Fibroblast of lung (primary cell): ENCODE measurements at places on chromosomes 5 and 9. TPM values are rescaled to one million over a fixed set of nuclear protein-coding genes. Genes with fewer than 3 reads are reported as not detected.

- no peak for DNase-seq
Observed at GRCh38 chr9:131720330-131720729, 19.5 kb downstream of the RAPGEF1 start.

INSYN2B gene
- total RNA-seq: 2.8 and 3.6 TPM in 2 replicates

LCP2 gene
- total RNA-seq: under 0.01 TPM in 1 of 2 replicates, not detected in the other

DNA sequence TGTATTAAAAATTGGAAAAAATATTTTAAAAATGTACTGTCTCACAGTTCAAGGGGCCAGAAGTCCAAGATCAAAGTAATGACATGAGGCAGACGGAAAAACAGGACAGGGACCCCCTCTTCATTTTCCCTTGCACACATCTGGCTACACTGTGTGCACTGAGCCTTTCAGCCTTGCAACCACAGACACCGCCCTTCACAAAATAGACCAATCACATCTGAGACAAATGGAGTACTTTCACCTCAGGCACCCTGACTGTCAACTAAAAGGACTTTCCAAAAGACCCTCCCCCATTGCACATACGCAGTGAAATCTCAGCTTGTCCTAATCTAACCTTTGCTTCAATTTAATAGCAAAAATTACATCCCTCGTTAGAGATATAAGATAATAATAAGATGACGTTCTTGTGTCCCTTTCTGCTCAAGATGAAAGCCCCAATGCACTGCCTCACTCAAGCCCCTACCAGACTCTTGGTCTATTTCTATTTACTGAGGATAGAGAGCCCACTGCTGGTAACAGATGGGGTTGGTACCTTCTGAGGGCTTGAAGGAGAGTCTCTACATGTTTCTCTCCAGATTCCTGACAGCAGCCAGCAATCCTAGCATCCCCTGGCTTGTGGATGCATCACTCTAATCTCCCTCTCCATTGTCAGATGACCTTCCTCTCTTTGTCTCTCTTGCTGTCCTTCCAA, 514.8 kb upstream of the ADAMTS16 start:
- DNase-seq: no peak

GRCh38 chr5:156295431-156295830, 31.5 kb upstream of the SGCD start:
- no peak for DNase-seq

DNA sequence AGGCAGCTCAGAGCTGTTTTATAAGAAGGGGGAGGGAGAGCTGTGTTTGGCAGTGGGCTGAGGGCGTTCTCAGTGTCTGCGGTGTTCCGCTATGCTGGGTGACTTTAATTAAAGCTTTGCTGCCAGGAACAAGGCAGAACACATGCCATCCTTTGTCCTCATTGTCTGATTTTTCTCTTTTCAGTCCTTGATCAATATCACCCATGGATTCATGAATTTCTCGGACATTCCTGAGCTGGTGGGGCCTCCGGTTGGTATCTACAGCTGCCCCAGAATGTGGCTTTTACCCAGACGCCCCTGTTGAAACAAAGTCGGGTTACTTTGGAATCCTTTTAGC, 66.5 kb upstream of the TGFBR1 start:
- DNase-seq: peak; percentile 36

GRCh38 chr9:133362359-133363044, 6.2 kb downstream of the SURF2 start:
- DNase-seq: no peak

DNA sequence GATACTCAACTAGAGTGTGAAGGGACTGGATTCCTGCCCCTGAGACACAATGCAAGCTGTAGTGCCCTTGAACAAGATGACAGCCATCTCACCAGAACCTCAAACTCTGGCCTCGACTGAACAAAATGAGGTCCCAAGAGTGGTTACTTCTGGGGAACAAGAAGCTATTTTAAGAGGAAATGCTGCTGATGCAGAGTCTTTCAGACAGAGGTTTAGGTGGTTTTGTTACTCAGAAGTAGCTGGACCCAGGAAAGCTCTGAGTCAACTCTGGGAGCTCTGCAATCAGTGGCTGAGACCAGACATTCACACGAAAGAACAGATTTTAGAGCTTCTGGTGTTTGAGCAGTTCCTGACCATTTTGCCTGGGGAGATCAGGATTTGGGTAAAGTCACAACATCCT, 2.4 kb downstream of the ZNF483 start:
- peak; percentile 14 for DNase-seq

DNA sequence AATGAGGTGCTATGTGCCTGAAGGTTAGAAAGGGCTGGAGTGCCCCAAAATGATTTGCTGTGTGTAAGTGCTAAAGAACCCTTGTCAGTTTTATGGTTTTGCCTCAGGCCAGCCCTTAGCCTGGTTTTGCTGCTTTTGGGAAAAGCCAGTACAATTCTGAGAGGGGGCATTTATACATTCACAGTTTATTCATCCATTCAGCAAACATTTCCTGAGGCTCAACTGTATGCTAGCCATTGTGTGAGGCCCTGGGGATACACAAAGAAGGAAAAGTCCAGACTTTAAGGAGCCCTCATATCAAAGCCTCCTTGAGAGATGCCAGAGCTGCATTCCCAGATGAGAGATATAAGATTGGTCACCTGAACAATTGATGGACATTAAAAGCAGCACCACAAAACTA, 115.2 kb upstream of the PLCXD3 start:
- no peak for DNase-seq

GRCh38 chr5:147461915-147462314, 48.0 kb downstream of the DPYSL3 start:
- no peak for DNase-seq

GRCh38 chr9:83133316-83133715, 70.4 kb upstream of the RASEF start:
- no peak for DNase-seq

DNA sequence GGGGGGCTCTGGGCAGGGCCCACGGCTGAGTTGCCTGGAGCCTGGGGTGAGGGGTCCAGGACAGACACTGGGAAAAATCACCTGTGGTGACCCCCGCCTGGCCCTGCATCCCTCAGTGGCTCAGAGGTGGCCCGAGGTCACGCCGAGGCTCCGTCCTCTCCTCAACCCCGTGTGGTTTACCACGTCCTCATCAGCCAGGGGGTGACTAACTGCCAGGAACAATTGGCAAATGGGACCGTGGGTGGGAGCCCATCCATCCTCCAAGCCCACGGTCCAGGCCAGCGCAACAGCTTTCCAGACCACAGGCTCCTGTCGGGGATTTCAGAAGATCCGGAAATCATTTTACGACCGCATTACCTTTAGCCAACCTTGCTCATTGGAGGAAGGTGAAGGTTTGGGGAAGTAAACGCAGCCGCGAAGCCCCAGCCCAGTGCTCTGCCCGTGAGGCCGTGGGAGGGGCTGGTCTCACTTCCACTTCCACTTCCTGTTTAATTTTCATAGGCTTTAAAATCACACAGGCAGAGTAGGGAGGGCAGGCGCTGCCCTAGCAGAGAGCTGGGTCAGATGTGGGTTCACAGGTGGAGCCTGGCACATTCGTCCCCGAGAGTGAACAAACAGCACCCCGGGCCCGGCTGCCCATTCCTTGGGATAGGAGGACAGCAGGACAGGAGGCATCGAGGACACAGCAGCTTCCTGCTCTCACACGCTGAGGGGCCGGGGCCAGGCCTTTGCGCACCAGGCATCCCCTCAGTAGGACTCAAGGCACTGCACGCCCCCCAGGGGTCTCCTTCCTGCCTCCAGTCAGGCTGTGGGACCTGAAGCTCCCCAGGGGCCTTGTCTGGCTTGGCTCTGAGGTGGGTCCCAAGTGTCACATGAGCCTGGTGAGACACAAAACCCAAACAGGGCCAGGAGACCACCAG, 19.8 kb upstream of the SLC9A3 start:
- DNase-seq: no peak

MACIR gene
- 3.5 and 3.9 TPM in 2 replicates for total RNA-seq

DNA sequence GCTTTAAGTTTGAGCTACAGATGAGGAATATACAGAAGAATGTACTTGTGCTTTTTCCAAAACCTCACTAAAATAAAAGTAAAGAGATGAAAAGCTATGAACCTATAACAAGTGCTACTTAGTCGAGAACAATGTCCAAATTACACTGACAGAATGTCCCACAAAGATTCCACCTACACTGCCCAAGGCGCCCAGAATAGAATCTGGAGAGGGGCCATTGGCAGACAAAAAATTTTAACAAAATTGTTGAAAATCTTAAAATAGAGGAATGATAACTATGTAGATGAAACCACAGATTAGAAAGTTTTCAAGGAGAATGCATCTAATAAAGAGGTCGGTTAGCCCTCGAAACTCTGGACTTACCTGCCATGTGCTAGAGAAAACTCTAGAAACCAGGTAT, 235.3 kb downstream of the CETN3 start:
- DNase-seq: no peak

DNA sequence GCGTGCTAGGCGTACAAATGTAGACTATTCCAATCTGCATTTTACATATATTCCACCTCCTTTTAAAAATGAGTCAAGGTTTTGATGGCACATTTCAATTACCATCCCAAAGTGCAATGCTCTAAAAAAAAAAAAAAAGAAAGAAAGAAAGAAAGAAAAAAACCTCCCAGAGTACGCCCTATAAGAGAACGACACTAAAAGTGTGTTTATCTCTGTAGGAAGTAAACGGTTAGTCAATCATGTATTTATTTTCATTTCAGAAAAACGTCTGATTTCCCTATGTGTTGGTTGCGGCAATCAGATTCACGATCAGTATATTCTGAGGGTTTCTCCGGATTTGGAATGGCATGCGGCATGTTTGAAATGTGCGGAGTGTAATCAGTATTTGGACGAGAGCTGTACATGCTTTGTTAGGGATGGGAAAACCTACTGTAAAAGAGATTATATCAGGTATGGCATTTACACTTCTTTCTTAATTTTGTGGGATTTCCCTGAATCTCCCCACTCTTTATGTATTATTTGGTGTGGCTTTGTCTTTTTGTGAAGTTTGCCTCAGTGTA, 1.1 kb downstream of the ISL1 start:
- DNase-seq: no peak

GPX3 gene
- total RNA-seq: 126 and 182 TPM in 2 replicates

DNA sequence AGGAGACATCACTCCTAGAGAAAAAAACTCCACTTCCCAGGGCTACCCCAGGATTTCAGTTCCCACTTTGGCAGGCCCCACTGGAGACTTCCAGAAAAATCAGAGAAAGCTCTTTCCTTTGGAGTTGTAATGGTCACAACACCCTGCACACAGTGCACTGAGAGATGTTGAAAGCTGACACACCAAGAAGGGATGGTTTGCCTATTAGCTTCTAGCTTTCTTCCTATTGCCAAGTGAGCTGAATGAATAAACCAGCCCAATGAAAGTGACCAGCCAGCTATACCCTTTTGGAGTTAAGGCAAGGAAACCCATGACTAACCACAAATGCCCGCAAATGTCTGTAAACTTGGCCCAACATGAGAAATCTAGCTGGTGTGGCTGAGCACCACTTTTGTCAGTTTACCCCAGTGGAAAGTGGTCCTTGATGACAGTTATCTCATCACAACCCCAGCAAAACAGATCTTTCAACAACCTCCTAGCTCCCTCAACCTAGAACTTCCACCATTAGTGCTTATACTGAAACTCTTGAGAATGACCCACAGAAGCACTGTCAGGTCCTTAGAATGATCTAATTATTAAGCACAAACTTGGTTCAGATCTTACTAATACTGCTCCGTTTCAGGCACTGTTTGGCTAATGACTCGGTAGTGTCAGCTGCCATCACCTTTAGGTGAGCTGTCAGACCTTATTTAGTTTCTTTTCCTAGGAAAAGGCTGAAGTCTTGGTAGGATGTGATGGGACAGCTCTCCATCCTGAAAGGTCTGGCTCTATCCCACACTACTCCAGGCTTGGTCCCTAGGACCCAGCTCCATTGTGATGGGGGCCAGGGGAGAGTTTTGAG, 11.2 kb downstream of the IRF1 start:
- no peak for DNase-seq

GRCh38 chr5:172187118-172188032, 649 bp downstream of the STK10 start:
- peak; percentile 75 for DNase-seq

GRCh38 chr5:163624431-163624830, 119.0 kb downstream of the MAT2B start:
- no peak for DNase-seq

NEURL1B gene
- total RNA-seq: 2.6 and 6.1 TPM in 2 replicates

DNA sequence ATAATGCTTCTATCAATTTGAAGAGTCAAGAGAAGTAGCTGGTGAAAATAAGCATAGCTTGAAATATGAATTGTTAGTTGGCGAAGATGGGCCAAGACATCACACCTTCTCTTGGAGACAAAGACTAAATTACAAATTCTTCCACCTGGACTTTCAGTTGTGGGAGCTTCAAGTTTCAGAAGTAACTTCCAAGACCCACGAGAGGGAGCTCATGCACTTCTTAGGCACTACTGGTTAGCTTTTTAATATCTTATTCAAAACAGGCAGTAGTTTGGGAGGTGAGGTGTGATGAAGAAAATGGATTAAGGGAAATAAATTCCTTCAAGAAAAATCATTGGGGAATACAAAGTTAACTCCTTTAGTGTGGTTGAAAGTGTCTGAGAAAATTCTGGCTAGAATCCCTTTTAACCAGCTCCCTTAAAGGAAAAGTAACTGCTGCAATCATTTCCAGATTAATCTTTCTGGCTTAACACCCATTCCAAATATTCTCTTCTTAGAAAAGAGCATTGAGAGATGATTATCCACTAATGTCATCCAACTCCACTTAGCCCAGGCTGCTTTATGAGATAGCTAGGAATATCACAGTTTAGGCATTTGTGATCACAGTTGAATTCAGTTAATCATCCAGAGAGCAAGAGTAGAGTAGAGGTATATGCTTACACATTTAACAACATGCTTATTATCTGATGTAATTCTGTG, 139.5 kb upstream of the DMRTA1 start:
- DNase-seq: peak; percentile 62

GRCh38 chr5:106730506-106730905, 940.2 kb downstream of the EFNA5 start:
- DNase-seq: no peak
